Cerebellar nuclear complex (tissue), 1 donor: ENCODE measurements at places on chromosomes 1 and 21.

- no peak for DNase-seq
Observed at GRCh38 chr21:14901482-14901958, 163.3 kb downstream of the NRIP1 start.

GRCh38 chr1:87144316-87144895 lies 184.3 kb upstream of the LMO4 start:
- DNase-seq = no peak

DNA sequence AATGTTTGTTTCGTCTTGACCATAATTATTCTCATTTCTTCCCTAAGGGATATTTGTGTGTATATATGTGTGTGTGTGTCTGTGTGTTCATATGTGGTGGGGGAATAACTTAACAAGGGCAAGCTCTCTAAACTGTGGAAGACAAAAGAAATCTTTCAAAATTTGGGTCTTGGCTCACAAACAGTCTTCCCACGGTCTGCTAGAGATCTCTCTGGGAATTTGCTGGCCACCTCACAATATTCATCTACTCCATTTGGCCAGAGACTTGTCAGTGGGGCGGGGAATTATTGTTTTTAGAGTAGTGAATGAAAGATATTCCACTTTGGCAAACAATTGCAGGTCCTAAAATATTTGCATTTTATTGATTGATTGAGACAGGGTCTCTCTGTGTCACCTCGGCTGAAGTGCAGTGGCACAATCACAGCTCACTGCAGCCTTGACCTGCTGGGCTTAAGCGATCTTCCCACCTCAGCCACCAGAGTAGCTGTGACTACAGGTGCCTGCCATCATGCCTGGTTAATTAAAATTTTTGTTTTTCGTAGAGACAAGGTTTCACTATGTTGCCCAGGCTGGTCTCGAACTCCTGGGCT lies 8.0 kb upstream of the EIF2B3 start:
- no peak for DNase-seq

- DNase-seq = no peak
Observed at GRCh38 chr21:32279377-32279680, 480 bp upstream of the MIS18A start.

- DNase-seq = no peak
Observed at GRCh38 chr1:201826830-201827229, 2.1 kb upstream of the IPO9 start.

DNA sequence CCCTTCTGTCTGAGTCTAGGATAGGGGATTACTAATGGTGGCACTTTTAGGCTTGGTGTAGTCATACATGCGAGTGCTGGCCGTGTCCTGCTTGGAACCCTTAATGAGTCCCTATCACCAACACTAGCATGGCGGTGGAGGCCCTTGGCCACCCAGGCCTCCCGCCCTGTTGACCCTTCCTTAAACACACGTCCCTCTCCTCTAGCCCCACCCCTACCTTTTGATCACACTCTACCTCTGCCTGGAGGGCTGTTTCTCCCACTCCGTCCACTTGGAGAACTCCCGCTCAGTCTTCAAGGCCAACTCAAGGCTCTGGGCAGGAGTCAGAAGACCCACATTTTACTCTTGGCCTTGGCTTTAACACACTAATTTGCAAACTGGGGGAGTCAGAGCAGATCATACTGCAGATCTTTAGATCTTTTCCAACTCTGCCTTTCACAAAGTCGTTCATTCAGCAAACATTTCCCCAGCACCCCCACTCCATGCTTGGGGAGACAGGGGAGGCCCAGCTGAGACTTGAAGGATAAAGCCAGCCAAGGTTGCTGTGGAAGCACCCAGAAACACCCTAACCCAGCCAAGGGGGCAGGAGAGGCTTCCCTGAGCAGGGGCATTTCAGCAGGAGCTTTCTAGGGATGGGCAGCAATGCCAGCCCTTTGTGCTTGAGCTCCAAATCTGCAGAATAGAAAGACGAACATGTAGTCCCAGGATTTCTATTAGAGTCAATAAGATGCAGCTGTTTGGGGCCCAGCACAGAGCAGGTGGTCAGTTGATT lies 1.9 kb downstream of the PODN start:
- no peak for DNase-seq

- DNase-seq = no peak
Observed at GRCh38 chr21:42544544-42544943, 30.9 kb downstream of the SLC37A1 start.

DNA sequence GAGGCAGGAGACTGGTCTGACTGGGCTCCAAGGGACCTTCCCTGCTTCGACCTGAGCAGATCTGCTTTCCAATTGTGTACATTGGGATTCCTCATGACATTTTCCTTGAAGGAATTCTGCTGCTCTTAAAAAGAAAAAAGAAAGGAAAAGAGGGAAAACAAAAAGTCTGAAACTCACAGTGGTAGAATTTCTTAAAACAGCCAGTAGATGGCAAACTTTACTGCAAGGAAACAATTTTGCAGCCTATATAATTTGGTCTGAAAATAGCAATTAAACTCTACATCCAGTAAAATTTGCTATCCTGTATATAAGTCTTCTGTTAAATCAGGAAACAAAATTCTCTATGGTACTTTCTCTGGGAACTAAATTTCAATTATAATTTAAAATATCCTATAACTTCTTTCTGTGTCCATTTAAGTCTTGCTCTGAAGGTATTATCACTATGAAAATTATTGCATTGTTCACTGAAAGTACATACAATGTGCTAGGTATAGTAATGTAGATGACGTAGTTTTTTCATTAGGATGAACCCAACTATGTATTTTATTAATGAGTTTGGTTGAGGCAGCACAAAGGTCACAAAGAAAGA lies 59.8 kb downstream of the CRB1 start:
- DNase-seq = no peak

- DNase-seq = no peak
Observed at GRCh38 chr1:35931446-35932157, 697 bp downstream of the AGO3 start.

DNA sequence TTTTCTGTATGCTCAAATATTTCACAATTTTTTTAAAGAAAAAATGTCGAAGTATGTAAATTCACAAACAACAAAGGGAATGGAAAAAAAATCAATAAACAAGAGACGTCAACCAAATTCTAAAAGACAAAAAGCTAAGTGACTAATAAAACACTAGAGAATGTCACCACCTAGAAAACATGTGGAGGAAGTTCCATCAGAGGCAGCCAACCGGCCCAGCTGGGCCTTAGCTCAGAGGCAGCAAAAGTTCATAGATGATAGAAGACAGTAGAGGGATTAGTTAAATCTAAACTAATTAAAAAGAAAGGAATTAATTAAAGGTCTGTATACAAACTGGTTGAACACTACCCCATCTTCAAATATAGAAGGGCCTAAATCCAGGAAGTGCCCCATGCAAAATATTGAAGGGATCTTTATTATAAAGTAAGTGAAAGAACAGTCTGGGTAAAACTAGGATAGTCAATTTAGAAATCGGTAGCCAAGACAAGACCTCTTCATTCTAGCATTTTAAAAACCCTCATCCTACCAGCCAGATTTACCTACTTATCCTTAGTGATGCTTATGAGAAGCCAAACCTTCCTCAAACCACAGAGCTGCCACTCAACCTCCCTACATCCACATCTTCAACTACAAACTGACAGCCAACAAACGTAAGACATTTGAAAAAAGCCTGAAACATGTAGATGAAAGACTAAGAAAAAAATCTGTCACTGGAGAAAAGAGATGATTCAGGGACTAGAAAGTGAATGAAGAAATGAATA lies 23.7 kb downstream of the MRPL39 start:
- no peak for DNase-seq

GRCh38 chr1:231590453-231591198 lies 36.0 kb upstream of the DISC1 start:
- DNase-seq = no peak

- peak; percentile 42 for DNase-seq
Observed at GRCh38 chr1:43452789-43453441, 816 bp downstream of the HYI start.
